ENCODE measurements at places on chromosomes 16 and 17.

- H3K27ac ChIP-seq = no peak overlapping the region
- H3K4me3 ChIP-seq = peak overlapping the region; percentile 99
- DNase-seq = no peak
- no peaks in the 10 kb centered on the region for H3K27me3 ChIP-seq
- peaks cover 26% of the 10 kb centered on the region for H3K4me1 ChIP-seq
These were observed 1.1 kb upstream of the PGAP3 start for GRCh38 chr17:39688945-39689344.

- H3K27ac ChIP-seq = no peak overlapping the region
- H3K4me1 ChIP-seq = no peaks in the 10 kb centered on the region
- no peak for DNase-seq
These were observed 30.8 kb downstream of the PELP1 start for GRCh38 chr17:4673169-4673568.

- no peaks in the 10 kb centered on the region for H3K27me3 ChIP-seq
- no peaks in the 10 kb centered on the region for H3K4me1 ChIP-seq
- no peak for DNase-seq
- H3K4me3 ChIP-seq = no peak overlapping the region
- H3K27ac ChIP-seq = no peak overlapping the region
These were observed 201.7 kb downstream of the NPIPB11 start for GRCh38 chr16:29204806-29205135.

- no peak overlapping the region for H3K27ac ChIP-seq
- H3K27me3 ChIP-seq = peaks cover 64% of the 10 kb centered on the region
- DNase-seq = no peak
- peaks cover 30% of the 10 kb centered on the region for H3K4me1 ChIP-seq
These were observed 26.1 kb upstream of the CBFA2T3 start for GRCh38 chr16:89002851-89003830.

DNA sequence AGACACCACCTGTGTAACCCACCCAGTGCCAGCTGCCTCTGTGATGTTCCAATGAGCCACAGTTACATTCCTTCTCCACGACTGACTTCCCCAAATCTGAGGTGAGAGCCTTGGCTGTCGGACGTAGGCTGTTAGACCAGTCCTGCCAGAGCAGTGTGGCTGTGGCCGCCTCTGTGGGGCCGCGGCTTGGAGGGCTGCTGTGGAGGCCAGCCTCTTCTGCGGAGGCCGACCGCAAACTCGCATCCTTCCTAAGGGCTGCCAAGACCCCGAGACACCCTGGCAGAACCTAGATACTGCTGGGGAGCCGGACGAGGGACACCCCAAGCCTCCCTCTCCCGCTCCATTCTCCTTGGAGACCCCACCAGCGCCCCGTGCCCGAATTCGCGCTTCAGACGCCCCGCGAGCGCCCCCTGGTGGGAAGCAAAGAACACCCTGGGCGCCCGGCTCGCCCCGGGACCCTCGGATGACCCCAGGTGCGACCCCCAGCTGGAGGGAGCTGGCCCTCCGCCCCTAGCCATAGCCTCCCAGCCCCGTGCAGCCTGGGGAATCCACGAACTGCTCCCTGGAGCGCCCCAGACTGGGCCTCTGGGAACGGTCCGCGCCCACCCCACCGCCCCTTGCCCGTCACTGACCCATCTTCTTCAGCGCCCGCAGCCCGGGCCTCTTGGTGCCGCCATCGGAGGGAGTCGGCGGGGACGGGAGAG is 547 bp downstream of the PLCD3 start:
- H3K4me1 ChIP-seq = peaks cover 11% of the 10 kb centered on the region
- peak overlapping the region; percentile 71 for H3K4me3 ChIP-seq
- peaks cover 3% of the 10 kb centered on the region for H3K27me3 ChIP-seq

DNA sequence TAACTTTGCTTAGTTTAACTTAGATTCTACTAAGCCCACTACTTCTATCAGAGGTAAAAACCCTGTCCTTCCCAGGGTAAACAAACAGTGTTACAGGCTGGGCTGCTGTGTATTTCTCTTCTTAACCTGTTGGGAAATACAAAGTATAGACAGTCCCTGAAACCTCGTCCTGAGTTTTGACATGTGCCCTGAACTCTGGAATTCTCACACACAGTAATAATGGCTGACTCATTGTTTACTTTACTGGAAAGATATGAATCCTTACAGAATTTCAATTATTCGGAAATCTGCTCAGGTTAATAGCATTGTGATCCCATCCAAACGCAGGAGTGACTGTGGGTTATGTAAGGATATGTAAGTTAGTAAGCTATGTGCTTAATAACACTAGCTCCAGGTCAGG is 199.1 kb downstream of the TMEM114 start:
- H3K27ac ChIP-seq = no peak overlapping the region
- no peak overlapping the region for H3K4me3 ChIP-seq
- DNase-seq = no peak

- H3K27ac ChIP-seq = no peak overlapping the region
- H3K27me3 ChIP-seq = peaks cover 7% of the 10 kb centered on the region
- H3K36me3 ChIP-seq = no peaks in the 10 kb centered on the region
These were observed 338.7 kb downstream of the ABCC12 start for GRCh38 chr16:47817048-47817447.

DNA sequence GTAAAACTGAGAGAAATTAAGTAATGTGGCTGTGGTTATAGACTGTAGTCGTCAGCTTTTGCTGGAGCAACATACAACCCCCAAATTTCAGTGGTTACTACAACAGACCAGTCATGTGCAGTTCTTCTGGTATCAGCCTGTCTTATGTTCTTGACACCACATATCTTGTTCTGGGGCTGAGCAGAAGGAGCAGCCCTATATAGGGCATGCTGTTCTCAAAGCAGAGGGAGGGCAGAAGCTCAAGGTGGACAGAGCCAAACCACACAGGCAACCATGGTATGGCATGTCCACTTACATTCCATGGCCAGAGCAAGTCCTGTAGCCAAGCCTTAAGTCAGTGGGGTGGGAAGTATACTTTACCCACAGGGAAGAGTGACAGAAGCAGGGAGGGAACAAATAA is 7.7 kb downstream of the PRKAR1A start:
- H3K4me3 ChIP-seq = no peak overlapping the region
- H3K4me1 ChIP-seq = peaks cover 33% of the 10 kb centered on the region
- H3K36me3 ChIP-seq = peaks cover 34% of the 10 kb centered on the region
- H3K27ac ChIP-seq = no peak overlapping the region
- H3K27me3 ChIP-seq = no peaks in the 10 kb centered on the region

DNA sequence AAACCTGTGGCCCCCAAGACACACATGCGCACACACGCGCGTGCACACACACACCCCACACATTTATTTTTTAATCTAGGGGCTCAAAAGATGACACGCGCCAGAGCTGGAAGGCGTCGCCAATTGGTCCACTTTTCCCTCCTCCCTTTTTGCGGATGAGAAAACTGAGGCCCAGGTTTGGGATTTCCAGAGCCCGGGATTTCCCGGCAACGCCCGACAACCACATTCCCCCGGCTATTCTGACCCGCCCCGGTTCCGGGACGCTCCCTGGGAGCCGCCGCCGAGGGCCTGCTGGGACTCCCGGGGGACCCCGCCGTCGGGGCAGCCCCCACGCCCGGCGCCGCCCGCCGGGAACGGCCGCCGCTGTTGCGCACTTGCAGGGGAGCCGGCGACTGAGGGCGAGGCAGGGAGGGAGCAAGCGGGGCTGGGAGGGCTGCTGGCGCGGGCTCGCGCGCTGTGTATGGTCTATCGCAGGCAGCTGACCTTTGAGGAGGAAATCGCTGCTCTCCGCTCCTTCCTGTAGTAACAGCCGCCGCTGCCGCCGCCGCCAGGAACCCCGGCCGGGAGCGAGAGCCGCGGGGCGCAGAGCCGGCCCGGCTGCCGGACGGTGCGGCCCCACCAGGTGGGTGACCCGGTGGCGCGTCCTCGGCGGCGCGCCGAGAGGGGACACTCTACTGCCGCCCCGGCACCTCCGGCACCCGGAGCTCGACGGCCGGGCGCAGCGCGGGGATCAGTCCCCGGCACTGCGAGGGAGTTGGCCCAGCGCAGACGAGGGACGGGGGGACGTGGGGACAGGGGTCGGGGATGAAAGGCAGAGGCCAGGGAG is at the start of gene STAT5A:
TSS of gene STAT5A (plus strand) at position 522 of the 826 bp plus-strand sequence. CDS start 914 bp downstream, outside the sequence.
- H3K27ac ChIP-seq = peak within 1 kb of the TSS; percentile 97
- peaks cover 32% of the 10 kb centered on the region for H3K4me1 ChIP-seq
- DNase-seq = peak; percentile 81
- peak within 1 kb of the TSS; percentile 89 for H3K4me3 ChIP-seq

GRCh38 chr17:43169561-43170139 is 1.4 kb upstream of the NBR1 start:
- H3K4me1 ChIP-seq = peaks cover 22% of the 10 kb centered on the region
- H3K4me3 ChIP-seq = no peak overlapping the region
- DNase-seq = no peak
- H3K36me3 ChIP-seq = no peaks in the 10 kb centered on the region
- H3K27ac ChIP-seq = no peak overlapping the region

- H3K4me1 ChIP-seq = peaks cover 8% of the 10 kb centered on the region
- peaks cover 3% of the 10 kb centered on the region for H3K36me3 ChIP-seq
- no peak overlapping the region for H3K27ac ChIP-seq
- DNase-seq = no peak
- H3K4me3 ChIP-seq = peak overlapping the region; percentile 32
These were observed 992 bp upstream of the CACNG4 start for GRCh38 chr17:66963521-66963908.

DNA sequence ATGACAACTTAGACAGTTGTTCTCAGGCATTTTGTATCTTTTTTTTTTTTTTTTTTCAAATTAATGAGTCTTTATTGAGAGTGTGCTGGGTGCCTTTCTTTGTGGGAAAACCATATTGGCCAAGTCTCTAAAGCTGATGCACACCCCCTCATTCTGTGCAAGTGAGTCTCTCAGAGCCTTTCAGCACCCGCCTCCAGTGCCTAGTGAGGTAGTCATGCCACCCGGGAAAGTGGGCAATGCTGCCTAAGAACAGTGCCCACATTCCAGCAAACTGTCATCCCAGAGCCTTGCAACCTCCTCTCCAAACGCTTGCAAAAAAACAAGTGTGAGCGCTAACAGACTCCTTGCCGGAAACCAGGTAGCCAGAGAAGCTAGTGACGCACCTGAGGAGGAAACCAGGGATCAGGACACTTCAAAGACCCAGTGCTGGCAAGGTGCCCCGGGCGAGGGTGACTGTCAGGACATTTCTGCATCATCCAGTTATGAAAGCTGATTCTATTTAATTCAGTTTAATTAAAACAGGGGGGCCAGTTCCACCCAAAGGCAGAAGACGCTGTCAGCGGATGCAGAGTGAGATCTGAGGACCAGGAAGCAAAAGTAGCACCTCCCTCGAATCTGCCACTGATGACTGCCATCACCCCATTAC is 34.9 kb downstream of the SMARCE1 start:
- DNase-seq = no peak
- no peaks in the 10 kb centered on the region for H3K36me3 ChIP-seq
- peak overlapping the region; percentile 60 for H3K4me3 ChIP-seq

DNA sequence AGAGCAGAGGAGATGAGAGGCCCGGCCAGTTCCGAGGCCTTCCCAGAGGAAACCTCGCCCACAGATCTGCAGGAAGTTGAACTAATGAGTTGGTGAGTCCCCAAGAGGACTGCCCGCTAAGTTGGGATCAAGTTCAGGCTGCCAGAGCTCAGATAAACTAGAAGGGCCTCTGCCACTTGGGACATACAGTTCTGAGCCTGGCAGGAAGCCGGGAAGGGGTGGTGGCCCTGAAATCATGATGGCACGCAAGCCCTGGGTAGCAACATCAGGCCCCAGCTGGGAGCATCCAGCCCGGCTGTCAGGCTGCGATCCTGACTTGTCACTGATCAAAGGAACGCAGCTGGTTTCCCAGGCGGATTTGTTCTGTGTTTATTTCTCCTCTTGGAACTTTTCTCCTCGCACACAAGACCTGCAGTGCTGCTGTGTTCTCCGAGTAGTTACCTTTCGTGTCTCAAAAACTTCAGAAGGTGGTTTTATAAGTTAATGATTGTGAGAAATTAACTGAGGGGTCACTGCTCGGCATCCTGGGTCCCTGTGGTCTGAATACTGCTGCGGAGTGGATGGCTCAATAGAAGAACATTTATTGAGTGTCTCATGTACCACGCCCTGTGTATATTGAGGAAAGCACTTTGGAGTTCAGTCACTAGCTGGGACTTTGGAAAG is 8.0 kb upstream of the WFDC1 start:
- no peaks in the 10 kb centered on the region for H3K4me1 ChIP-seq
- peaks cover 34% of the 10 kb centered on the region for H3K27me3 ChIP-seq
- H3K36me3 ChIP-seq = no peaks in the 10 kb centered on the region
- H3K4me3 ChIP-seq = no peak overlapping the region

DNA sequence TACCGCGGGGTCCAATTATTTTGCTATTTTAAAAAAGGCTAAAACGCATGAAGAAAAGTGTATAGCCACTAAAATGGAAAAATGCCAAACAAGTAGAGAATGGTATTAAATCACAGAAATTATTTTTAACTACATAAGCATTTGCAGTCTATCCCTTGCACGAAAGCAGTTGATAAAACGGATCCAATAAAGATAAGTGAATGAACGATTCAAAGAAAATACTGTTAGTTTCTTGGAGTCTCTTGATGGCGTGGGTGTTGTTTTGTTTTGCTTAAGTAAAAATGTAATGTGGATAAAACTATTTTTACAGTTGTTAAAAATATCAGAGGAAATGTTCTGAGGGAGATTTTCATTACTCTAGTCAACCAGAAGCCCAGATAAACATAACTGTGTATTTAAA is 9.3 kb downstream of the HS3ST3A1 start:
- no peaks in the 10 kb centered on the region for H3K36me3 ChIP-seq
- H3K27me3 ChIP-seq = peaks cover 20% of the 10 kb centered on the region
- H3K27ac ChIP-seq = no peak overlapping the region
- peaks cover 3% of the 10 kb centered on the region for H3K4me1 ChIP-seq

GRCh38 chr16:50789757-50790156 is 47.9 kb downstream of the CYLD start:
- no peak overlapping the region for H3K4me3 ChIP-seq
- H3K27me3 ChIP-seq = no peaks in the 10 kb centered on the region
- H3K27ac ChIP-seq = no peak overlapping the region
- DNase-seq = no peak
- peaks cover 32% of the 10 kb centered on the region for H3K36me3 ChIP-seq
- H3K4me1 ChIP-seq = no peaks in the 10 kb centered on the region

- peaks cover 49% of the 10 kb centered on the region for H3K36me3 ChIP-seq
- H3K4me1 ChIP-seq = peaks cover 3% of the 10 kb centered on the region
- H3K27ac ChIP-seq = no peak overlapping the region
These were observed 25.4 kb downstream of the CDRT15 start for GRCh38 chr17:14211246-14211645.

GRCh38 chr16:47125757-47126156 is 18.0 kb downstream of the NETO2 start:
- no peaks in the 10 kb centered on the region for H3K4me1 ChIP-seq
- H3K4me3 ChIP-seq = no peak overlapping the region
- H3K36me3 ChIP-seq = no peaks in the 10 kb centered on the region
- peaks cover under 1% of the 10 kb centered on the region for H3K27me3 ChIP-seq
- DNase-seq = no peak
- no peak overlapping the region for H3K27ac ChIP-seq

All from naive B cell (primary cell).